ENCODE measurements at places on chromosomes 3 and 15. TPM values are rescaled to one million over a fixed set of nuclear protein-coding genes. Genes with fewer than 3 reads are reported as not detected.

DNA sequence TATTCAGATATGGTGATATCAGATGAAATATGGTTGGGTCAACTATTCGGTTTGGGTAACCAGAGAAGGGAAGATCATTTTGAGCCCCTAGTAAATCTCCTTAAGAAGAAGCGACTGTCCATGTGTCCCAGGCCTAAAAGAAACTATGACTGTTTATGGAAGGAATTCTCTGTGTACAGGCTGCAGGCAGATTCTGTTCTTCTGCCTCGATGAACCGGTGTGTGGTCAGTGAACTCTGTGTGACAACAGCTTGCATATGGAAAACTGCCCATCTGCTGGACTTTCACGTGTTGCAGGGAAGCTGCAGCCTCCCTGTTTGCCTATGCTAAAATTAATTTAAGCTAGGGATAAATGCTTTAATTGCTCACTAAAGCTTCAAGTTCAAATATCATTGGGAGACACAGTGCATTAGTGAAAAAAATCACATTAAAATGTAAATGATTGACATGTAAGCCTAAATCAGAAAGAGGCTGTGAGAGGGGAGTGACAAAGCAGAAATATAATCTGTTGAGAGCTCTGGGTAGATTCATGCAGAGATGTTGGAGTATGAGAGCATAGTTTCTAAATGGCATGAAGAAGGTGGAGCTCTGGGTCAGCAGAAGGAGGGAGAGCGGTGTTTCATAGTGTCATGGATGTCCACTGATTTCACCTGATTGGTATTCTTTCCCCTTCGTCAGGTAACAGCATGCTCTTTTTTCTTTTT lies 65.4 kb upstream of the PFN2 start:
- no peak for DNase-seq

The GPR62 gene
- not detected for total RNA-seq

GRCh38 chr3:172119266-172119969 lies 80.0 kb downstream of the FNDC3B start:
- DNase-seq = no peak

GRCh38 chr15:29618586-29618985 lies 203.7 kb downstream of the TJP1 start:
- no peak for DNase-seq

The GRM2 gene
- under 0.01 TPM for total RNA-seq

The EAF2 gene
- total RNA-seq = 2.3 TPM

Measured in IMR-90 (cell line).